H4 (cell line): ENCODE measurements at places on chromosomes 6 and 20. TPM values are rescaled to one million over a fixed set of nuclear protein-coding genes. Genes with fewer than 3 reads are reported as not detected.

MLIP gene
- not detected in 2 replicates for total RNA-seq

DEFB124 gene
- not detected in 2 replicates for total RNA-seq

FOXF2 gene
- 18.3 and 21.5 TPM in 2 replicates for total RNA-seq

CRISP3 gene
- not detected in 2 replicates for total RNA-seq

SOX12 gene
- 1.9 and 2.2 TPM in 2 replicates for total RNA-seq

BTN1A1 gene
- not detected in 2 replicates for total RNA-seq

SAMD5 gene
- 0.84 and 2.1 TPM in 2 replicates for total RNA-seq

VWA7 gene
- 0.37 and 2.2 TPM in 2 replicates for total RNA-seq

CNR1 gene
- total RNA-seq = 0.74 and 0.87 TPM in 2 replicates

CDK5RAP1 gene
- total RNA-seq = 25.5 and 29.4 TPM in 2 replicates

KIF25 gene
- total RNA-seq = 0.51 and 2.3 TPM in 2 replicates

PRSS35 gene
- not detected in 2 replicates for total RNA-seq

RUNX2 gene
- 18.3 and 37.7 TPM in 2 replicates for total RNA-seq

BPIFB6 gene
- total RNA-seq = not detected in 2 replicates

EPB41L1 gene
- total RNA-seq = 12.4 and 25.3 TPM in 2 replicates

TSBP1 gene
- total RNA-seq = not detected in 2 replicates

AHCY gene
- 154 and 162 TPM in 2 replicates for total RNA-seq

HMGCLL1 gene
- 0.19 TPM in 1 of 2 replicates, not detected in the other for total RNA-seq

PRR18 gene
- not detected in 2 replicates for total RNA-seq

DDX27 gene
- 30.6 and 33.9 TPM in 2 replicates for total RNA-seq

LAMA2 gene
- total RNA-seq = 9.7 and 11.1 TPM in 2 replicates

DYNLT1 gene
- total RNA-seq = 40.1 and 58.7 TPM in 2 replicates

RSPO3 gene
- 0.10 TPM in 1 of 2 replicates, not detected in the other for total RNA-seq

ELOVL4 gene
- 2.9 and 4.5 TPM in 2 replicates for total RNA-seq

CST7 gene
- total RNA-seq = 0.94 and 1.1 TPM in 2 replicates

IL17A gene
- not detected in 2 replicates for total RNA-seq

SAPCD1 gene
- total RNA-seq = 0.21 and 2.8 TPM in 2 replicates

HLA-DQA1 gene
- total RNA-seq = not detected in 2 replicates

KCNK5 gene
- total RNA-seq = 0.58 TPM in 2 replicates

SCAND1 gene
- total RNA-seq = 67.9 and 104 TPM in 2 replicates

GGTLC1 gene
- not detected in 2 replicates for total RNA-seq

COL11A2 gene
- total RNA-seq = 0.10 and 0.39 TPM in 2 replicates

HRH3 gene
- not detected in 2 replicates for total RNA-seq

TMEM151B gene
- total RNA-seq = 0.37 TPM in 1 of 2 replicates, not detected in the other
